ENCODE measurements at places on chromosomes 3 and 15.

DNA sequence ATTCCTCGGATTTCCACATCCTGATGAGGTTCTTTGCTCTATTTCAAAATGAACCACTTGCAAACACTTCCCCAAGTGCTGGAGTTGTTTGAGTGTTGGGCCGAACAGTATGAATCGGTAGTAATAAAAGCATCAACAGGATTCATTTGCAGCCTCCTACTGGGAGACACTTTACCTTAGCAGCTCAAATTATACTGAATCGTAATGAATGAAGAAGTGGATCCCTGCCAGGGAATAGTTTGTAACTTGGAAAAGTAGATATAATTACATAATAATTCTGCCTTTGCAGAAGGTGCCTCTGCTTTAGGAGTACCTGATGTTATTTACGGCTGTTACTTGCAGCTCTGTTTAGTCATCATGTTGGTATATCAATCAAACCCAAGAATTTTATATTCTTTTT lies 669.1 kb downstream of the CADM2 start:
- DNase-seq = no peak

DNA sequence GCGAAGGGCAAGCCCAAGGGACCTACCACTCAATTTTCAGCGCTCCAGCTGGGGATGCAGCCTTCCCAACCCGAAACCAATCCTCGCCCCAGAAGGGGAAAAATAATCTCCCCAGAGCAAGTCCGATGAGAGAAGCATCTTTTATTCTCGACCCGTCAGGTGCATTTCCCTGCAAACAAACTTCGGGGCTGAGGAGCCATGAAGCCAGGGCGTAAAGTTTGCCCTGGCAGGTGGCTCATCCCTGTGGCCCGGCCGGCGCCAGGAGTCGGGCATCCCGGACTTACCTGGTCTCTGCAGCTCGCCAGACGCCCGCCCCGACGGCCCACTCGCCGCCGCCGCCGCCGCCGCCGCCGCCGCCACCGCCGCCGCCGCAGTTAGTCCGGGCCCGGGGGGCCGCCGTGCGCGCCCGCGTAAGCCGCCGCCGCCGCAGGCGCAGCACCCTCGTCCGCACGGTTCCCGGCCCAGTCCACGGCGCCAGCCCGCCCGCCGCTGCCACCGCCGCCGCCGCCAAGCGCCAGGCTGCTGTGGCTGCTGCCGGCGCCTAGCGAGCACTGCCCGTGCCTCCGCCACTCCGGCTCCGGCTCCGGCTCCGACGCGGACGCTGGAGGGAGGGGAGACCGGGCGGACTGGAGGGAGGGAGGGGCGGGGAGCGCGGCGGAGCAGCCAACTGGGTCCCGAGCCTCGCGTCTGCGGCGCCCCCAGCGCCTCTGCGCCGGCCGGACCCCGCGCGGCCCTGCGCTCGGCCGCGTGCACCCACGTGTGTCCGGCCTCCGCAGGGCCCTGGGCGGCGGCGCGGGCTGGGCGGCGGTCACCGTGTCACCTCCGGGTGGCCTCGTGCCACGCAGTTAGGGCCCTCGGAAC lies at the start of gene CNTN3:
Gene CNTN3, minus strand, starts transcription at position 553 of the 861 bp plus-strand sequence. CDS start 93,547 bp downstream, outside the sequence.
- peak; percentile 49 for DNase-seq

- no peak for DNase-seq
These were observed 30.5 kb downstream of the TLNRD1 start for GRCh38 chr15:81031203-81031602.

DNA sequence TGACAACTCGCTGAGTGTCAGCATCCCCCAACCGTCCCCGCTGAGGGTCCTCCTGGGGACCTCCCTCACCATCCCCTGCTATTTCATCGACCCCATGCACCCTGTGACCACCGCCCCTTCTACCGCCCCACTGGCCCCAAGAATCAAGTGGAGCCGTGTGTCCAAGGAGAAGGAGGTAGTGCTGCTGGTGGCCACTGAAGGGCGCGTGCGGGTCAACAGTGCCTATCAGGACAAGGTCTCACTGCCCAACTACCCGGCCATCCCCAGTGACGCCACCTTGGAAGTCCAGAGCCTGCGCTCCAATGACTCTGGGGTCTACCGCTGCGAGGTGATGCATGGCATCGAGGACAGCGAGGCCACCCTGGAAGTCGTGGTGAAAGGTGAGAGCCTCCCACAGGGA lies 35.4 kb downstream of the ACAN start:
- no peak for DNase-seq

- no peak for DNase-seq
These were observed 36.7 kb downstream of the CIP2A start for GRCh38 chr3:108552267-108553159.

- DNase-seq = no peak
These were observed 236.9 kb downstream of the CADPS start for GRCh38 chr3:62638316-62638715.

- no peak for DNase-seq
These were observed 29.1 kb downstream of the CRYGS start for GRCh38 chr3:186515125-186515524.

DNA sequence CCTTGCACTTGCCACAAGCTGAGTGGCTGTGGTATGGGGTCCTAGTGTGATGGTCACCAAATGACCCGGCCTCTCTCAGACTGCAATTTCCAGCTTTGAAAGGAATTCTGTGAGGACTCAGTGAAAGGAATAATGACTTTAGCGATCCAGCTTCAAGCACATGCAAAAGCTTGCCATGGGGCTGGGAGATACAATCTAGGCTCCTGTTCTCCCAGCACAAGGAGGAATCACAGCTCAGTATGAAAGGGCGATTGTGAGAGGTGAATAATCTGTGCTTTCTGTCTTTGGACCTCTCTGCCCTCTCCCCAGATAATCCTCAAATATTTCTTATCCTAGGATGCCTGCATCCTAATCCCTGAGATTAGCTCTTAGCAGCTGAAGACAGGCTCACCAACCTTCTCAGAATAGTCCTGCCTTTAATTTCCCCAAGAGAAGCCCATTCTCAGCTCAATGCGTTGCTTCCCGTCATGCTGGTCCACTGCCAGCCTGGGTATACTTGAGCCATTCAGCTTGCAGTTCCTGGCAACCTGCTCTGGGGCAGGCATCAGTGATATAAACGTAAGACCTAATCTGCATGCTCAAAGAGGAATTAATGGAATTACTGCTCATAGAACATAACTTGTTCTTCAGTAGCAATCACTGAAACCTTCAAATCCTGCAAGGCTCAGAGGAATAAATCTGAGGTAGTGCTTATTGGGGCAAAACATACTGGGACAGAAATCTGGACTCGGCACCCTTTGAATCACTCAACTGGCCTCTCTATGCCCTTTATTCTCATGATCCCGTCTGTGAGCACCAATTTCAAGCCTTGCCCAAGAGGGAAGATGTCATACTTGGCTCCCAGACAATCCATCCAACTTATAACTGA lies 15.1 kb downstream of the TLNRD1 start:
- peak; percentile 17 for DNase-seq

DNA sequence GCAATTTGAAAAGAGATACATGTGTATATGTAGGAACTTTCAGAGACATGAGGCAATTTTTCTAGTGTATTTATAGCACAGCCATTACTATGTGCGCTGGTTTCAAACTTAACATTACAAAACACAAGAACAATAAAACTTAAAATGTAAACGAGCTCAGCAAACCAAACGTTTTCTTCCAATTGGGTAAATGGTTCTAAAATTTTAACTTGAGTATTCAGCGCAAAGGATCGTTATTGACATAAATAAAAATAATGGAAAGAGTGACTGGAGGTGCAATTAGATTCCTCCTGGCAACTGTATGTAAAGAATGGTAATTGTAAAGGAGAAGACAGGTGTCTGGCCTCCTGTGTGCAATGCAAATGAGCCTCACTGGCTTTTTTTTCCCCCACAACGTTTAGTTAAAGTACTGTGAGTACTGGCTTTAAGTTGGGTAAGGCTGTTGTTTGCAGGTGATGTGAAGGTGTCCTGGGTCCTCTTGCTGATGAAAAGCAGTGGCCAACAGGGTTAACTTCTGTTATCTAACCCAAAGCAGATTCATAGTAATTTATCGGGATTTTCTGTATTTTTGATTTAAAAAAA lies 14.1 kb upstream of the GADL1 start:
- no peak for DNase-seq

DNA sequence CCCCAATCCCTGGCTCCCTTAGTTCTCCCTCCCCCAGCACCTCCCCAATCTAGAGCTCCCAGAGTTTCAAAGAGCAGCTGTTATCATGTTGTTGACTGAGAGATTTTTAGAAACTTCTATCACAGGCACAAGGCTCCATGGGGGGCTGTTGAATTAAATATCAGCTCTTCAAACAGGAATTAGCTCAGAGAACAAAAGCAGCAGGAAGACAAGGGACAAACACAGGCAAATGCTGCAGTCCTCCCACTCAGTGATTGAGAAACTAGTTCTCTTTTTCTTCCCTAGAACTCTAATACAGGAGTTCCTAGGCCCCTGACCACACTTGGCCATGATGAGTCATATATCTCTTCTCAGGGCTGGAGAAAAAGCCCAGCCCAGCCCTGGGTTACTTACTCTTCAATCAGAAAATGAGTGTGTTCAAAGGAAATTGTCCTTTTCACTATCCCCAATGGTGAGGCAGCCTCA lies 262.1 kb downstream of the IGSF11 start:
- DNase-seq = no peak

- DNase-seq = no peak
These were observed 13.7 kb upstream of the CCR3 start for GRCh38 chr3:46228260-46229242.

GRCh38 chr15:35603301-35603700 lies 57.3 kb upstream of the DPH6 start:
- no peak for DNase-seq

DNA sequence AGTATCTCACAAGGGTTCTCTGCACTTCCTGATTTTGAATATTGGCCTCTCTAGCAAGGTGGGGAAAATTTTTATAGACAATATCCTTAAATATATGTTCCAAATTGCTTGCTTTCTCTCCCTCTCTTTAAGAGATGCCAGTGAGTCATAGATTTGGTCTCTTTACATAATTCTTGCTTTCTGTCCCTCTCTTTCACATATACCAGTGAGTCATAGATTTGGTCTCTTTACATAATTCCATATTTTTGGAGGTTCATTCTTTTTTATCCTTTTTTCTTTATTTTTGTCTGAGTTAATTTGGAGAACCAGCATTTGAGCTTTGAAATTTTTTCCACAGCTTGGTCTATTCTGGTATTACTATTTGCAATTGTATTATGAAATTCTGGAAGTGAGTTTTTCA lies 77.7 kb upstream of the NUDT16 start:
- no peak for DNase-seq

GRCh38 chr3:176595307-176595706 lies 602.0 kb downstream of the TBL1XR1 start:
- DNase-seq = no peak

GRCh38 chr3:180680097-180680430 lies 775 bp upstream of the CCDC39 start:
- peak; percentile 60 for DNase-seq

- no peak for DNase-seq
These were observed 185.0 kb downstream of the RBMS3 start for GRCh38 chr3:29465836-29466235.

DNA sequence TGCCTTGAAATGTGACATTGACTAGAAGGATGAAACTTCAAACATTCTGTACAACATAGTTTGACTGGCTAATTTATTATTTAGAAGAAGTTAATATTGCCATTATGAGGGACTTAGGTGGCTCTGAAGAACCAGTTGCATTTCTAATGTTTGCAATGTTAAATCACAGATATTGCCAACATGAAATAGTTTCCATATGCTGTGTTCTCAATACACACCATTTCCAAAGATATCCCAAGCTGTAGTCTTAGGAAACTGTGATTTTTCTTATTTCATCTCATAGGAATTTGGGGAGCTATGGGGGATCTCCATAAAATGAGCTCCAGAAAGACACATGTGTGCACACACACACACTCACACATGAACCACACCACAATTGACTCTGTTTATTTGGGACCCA lies 36.3 kb downstream of the ALG1L2 start:
- DNase-seq = no peak

DNA sequence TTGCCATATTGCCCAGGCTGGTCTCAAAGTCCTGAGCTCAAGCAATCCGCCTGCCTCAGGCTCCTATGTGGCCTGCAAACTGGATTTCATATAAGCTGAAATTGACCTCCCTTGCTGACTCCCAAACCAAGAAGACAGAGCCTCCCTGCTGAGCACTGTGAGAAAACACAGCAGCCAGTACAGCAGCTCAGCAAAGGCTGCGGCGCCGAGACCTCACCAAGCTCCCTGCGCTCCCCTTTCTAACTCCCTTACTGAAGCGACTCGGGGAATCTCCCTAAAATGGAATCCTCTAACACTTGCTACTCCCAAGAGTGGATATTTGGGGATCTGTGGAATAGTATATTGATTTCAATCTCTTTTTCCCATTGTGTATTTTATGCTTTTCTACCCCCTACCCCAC lies 34.6 kb downstream of the MUC20 start:
- no peak for DNase-seq

GRCh38 chr3:10515884-10516495 lies 10.6 kb upstream of the ATP2B2 start:
- DNase-seq = no peak

DNA sequence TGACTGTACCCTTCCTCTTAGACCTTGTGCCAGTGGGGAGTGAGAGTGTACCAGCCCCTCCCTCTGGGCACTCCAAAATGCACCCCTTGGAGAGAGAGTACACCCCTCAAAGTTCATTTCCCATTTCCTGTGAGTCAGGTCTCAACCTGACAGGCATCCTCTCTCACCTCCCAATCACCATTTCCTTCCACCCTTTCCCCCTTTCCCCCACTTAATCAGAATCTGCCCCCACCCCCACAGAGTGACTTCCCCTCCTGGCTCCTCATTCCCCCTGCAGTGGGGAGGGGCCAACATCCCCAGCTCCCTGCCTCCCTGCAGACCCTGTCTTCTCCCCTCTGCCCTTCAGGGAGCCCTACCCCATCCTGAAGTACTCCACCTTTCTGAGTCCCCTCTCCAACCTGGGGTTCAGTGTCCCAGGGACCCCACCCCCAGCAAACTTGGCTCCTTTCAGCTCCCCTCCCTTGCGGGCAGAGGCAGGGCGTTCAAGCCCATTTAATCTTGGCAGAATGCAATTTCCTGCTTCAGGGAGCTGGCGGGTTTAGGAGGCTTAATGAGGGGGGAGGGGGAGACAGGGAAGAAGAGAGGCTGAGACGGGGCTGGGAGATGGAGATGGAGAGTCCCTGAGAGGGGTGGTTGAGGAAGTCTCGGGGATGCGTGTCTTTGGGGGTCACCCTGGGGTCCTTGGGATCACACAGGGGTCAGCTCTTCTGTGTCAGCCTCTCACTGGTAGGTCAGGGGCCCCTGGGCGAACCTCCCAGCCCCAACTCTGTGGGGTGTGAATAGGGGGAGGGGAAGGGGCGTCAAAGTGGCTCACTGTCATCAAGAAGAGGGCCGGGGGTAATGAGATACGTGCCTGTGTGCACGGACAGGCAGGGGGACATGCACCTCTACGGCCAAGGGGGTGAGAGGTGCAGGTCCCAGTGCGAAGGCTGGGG lies 16.6 kb upstream of the SEMA3F start:
- peak; percentile 92 for DNase-seq

DNA sequence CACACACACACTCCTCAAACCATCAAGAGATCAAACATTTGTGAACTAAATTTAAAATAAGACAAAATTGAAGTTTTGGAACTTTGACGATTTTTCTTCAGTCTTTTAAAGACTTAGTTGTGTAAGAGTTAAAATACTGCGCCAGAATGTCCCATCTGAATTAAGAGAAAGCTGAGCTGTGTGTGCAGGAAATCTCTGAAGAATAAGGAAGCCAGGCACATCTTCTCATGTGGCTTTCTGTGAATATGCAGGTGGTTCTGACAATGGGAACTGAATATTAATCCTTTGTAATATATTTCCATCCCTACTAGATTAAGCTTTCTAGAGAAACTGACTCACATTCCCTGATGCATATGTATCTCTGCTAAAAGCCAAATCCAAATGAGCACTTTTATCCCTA lies 60.1 kb upstream of the ICE2 start:
- DNase-seq = no peak

- peak; percentile 52 for DNase-seq
These were observed 125.8 kb upstream of the GALNT15 start for GRCh38 chr3:16048435-16049318.

All from WERI-Rb-1 (cell line).